Stimulated activated CD8-positive, alpha-beta memory T cell treated with anti-CD3 and anti-CD28 coated beads, Interleukin-15, amount 100 ng/mL, for 48 hours (primary cell): ENCODE measurements at places on chromosomes 4 and X.

DNA sequence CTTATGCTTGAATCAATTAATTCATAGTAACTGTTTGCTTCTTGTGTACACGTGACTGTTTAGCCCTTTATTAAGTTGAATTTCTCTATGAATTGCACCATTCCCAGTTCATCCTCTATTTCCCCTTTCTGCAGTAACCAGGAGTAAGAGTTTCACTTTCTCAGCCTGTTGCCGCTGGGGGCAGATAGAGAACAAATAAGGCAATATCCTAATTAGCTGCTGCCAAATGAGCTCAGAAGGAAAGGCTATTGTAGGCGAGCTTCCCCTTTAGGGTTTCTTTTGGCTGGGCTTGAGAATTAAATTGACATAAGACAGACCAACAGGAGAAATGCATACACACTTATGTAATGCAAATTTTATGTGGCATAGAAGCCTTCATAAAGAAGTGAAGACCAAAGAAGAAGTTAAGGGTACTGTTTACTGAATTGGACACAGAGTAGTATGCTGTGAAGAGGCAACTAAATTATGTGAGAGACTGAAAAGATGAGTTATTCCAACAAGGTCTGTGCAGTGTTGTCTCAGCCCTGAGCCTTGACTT is 1594.7 kb downstream of the TECRL start:
- DNase-seq: no peak

DNA sequence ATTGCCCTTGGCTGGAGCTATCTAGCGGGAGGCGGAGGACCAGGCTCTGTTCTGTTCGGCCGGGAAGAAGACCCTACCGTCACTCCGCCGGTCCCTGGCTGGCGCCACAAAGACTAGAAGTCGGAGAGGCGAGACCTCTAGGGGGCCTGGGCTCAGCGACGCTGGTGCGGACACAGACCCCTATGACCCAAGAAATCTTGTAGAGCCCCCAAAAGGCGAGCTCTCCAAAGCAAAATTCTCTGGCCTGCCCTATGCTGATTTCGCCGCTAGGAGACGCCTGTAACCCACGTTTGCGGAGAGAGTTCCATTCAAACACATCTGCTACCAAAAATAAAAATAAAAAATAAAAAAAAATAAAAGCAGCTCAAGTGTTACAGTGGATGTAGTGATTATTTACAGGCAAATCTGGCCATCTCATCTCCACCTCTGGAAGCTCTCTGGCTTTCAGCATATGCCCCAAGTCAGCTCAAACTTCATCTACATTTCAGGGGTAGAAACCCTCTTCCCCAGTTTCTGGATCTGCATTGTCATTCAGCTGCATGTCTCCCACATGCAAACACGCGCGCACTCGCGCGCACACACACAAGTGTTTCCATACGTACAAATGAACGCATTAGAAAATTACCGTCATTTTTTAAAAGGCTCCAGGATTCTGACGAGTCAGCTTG is 2.4 kb upstream of the PCDH10 start:
- no peak for DNase-seq

DNA sequence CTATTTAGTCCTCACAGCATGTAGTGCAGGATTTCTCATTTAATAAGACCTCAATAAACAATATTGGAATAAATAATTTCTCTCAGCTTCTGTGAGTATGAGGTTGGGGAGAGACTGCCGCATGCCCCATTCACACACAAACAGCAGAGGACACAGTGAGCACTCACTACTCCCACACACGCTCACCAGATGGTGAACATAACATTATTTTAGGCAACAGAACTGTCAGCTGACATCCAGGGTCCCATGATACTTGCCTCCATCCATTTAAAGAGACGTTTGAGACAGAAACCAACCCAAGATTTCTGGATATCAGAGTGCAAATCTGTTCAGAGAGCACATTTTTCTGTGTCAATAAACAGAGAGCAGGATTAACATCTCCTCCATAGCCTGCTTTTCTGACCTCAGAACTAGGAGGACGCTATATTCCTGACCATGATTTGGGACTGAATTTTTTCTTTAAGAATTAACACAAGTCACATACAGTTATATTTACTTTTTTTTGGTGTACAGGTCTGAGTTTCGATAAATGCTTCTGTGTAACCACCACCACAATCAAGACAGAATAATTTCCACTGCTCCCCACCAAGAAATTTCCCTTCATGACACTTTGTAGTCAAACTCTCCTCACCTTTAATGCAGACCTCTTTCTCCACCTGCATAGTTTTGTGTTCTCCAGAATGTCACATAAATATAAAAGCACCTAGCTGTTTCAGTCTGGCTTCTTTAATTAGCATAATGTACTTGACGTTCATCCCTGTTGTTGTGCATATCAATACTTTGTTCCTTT is 16.7 kb downstream of the GPRIN3 start:
- DNase-seq: no peak

GRCh38 chr4:110503270-110504083 is 27.5 kb downstream of the ENPEP start:
- no peak for DNase-seq

- no peak for DNase-seq
Measured at GRCh38 chr4:8188743-8189550, 10.1 kb upstream of the SH3TC1 start.
